MCF 10A (cell line): ENCODE measurements at places on chromosomes 2 and 18. TPM values are rescaled to one million over a fixed set of nuclear protein-coding genes. Genes with fewer than 3 reads are reported as not detected.

DNA sequence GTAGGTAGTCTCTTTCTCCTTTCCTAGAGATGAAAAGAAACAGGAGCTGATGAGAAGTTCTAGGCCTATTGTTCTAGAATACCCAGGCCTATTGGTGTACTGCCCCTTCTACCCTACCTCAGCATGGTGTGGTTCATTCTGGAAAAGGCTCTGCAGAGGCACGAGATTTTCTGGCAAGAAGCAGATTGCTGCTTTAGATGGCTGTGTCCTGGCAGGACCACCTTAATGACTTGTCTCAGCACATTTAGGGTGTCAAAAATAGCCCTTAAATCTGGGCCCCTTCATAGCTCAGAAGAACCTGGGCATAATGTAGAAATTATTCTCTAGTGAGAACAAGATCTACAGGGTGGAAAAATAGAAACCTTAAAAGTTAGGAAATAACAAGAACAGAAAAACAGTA lies 87.9 kb downstream of the BCL2L11 start:
- no peaks in the 10 kb centered on the region for H3K36me3 ChIP-seq
- H3K27ac ChIP-seq: no peak overlapping the region
- peaks cover 5% of the 10 kb centered on the region for H3K4me1 ChIP-seq

DNA sequence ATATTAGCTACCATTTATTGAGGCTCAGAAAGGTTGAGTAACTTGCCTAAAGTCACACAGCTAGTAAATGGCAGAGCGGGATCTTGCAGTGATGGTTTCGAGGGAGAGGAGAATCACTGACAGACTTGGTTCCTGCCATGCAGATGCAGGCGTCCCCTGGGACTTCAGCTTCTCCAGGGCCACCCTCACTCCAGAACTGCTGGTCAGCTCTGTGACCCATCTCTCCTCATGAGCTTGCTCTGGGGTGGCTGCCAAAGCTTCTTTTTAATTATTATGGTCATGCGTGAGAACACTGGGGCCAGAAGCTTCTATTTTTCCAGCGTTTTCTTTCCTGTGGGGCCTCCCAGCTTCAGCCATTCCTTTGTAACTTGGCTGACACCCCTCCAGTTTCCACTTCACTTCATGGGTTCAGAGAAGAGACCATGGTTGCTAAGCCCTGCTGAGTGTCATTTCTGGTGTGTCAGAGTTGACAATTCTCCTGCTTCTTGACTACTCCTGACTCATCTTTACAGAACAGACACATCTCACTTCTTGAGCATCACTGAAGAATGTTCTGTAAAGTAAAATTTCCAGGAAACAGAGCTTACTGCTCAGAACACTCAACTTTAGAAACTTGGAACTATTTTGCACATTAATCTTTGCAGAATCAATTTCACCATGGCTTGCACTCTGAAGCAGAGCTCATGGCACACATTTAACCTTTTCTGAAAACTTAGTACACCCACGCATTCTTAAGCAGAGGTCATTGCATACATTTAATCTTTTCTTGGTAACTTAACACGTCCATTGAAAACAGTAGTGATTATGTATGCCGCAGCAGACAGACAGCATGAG lies 70.4 kb downstream of the IL1R2 start:
- no peak for DNase-seq
- no peaks in the 10 kb centered on the region for H3K27me3 ChIP-seq

DNA sequence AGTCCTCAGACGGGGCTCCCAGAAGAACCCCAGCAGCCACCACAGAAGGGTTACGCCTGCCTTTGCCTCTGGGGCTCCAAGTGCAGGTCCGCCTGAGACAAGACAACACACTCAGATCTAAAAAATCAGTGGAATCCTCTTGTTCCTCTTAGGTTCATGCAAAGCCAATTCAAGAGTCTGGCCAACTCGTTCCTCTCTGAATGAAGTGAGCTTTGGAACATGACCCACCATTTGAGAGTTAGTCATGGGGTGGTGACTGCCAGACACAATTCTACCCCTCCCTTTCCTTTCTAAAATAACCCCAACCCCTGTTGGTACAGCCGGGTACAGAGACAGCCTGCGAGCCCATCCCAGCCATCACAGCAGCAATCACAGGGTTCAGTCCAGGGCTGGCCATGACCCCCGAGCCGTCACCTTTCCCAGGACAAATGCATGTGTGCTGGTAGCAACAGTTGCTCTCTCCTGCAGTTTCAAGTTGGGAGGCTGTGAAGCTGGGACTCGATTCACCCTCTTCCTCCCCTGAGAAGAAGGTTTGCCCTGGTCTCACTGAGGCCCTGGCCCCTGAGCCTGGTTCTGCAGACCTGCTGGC lies 183.1 kb upstream of the SH3BP4 start:
- no peak overlapping the region for H3K4me3 ChIP-seq
- no peaks in the 10 kb centered on the region for H3K27me3 ChIP-seq
- no peaks in the 10 kb centered on the region for H3K36me3 ChIP-seq
- H3K4me1 ChIP-seq: peaks cover 12% of the 10 kb centered on the region

Gene SNORC
- total RNA-seq: 7.8 and 8.2 TPM in 2 replicates

GRCh38 chr2:223282221-223282620 lies 230.2 kb downstream of the KCNE4 start:
- H3K36me3 ChIP-seq: no peaks in the 10 kb centered on the region
- H3K4me3 ChIP-seq: no peak overlapping the region
- H3K4me1 ChIP-seq: no peaks in the 10 kb centered on the region
- no peak for DNase-seq

GRCh38 chr18:63199743-63200241 lies 119.8 kb downstream of the BCL2 start:
- H3K27me3 ChIP-seq: no peaks in the 10 kb centered on the region
- no peaks in the 10 kb centered on the region for H3K4me1 ChIP-seq
- H3K4me3 ChIP-seq: no peak overlapping the region
- DNase-seq: no peak
- H3K36me3 ChIP-seq: no peaks in the 10 kb centered on the region

- no peaks in the 10 kb centered on the region for H3K36me3 ChIP-seq
- H3K27me3 ChIP-seq: no peaks in the 10 kb centered on the region
- H3K27ac ChIP-seq: no peak overlapping the region
- no peaks in the 10 kb centered on the region for H3K4me1 ChIP-seq
- no peak for DNase-seq
These were observed 158.0 kb downstream of the TCF4 start for GRCh38 chr18:55430026-55430425.

- no peak overlapping the region for H3K27ac ChIP-seq
- no peaks in the 10 kb centered on the region for H3K27me3 ChIP-seq
- H3K4me1 ChIP-seq: peaks cover 5% of the 10 kb centered on the region
- no peak for DNase-seq
- no peaks in the 10 kb centered on the region for H3K36me3 ChIP-seq
- H3K4me3 ChIP-seq: no peak overlapping the region
These were observed 150.0 kb downstream of the RNF152 start for GRCh38 chr18:61742565-61743429.

DNA sequence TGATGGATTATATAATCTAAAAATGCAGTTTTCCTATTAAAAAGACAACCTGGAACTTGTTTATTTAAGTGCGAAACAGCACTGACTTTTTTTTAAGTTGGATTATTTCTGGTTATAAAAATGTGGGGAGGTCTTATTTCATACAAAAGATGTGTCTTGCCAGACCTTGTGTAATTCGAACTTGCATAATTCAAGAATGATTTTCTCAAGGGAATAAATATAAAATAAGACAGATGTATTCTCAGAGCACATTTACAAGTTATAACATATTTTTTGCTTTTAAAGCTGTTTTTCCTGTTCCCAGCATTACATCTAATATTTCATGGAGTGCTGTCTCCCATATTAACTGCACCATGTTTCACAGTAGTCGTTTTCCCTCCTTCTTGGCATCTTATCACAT lies 263.1 kb downstream of the CDH20 start:
- H3K27me3 ChIP-seq: no peaks in the 10 kb centered on the region
- DNase-seq: peak; percentile 29
- H3K4me1 ChIP-seq: no peaks in the 10 kb centered on the region

Gene KIAA2012
- total RNA-seq: not detected in 2 replicates

GRCh38 chr18:50982086-50982801 lies 14.4 kb downstream of the ELAC1 start:
- peaks cover 55% of the 10 kb centered on the region for H3K36me3 ChIP-seq
- peaks cover 7% of the 10 kb centered on the region for H3K4me1 ChIP-seq
- H3K4me3 ChIP-seq: no peak overlapping the region
- peak overlapping the region; percentile 49 for H3K27ac ChIP-seq
- H3K27me3 ChIP-seq: no peaks in the 10 kb centered on the region
- no peak for DNase-seq

DNA sequence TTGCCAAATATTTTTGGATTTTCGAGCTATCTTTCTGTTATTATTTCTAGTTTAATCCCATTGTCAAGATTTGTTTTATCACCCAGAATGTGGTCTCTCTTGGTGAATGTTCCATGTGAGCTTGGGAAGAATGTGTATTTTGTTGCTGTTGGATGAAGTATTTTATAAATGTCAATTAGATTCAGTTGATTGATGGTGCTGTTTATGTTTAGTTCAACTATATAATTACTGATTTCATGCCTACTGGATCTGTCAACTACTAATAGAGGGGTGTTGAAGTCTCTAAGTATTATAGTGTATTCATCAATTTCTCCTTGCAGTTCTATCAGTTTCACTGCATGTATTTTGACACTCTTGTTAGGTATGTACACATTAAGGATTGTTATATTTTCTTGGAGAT lies 34.7 kb upstream of the RMND5A start:
- H3K36me3 ChIP-seq: no peaks in the 10 kb centered on the region
- no peak for DNase-seq
- no peak overlapping the region for H3K4me3 ChIP-seq
- H3K27me3 ChIP-seq: no peaks in the 10 kb centered on the region
- H3K27ac ChIP-seq: no peak overlapping the region
- no peaks in the 10 kb centered on the region for H3K4me1 ChIP-seq

- no peak overlapping the region for H3K4me3 ChIP-seq
- H3K36me3 ChIP-seq: peaks cover 6% of the 10 kb centered on the region
- H3K27me3 ChIP-seq: no peaks in the 10 kb centered on the region
These were observed 145.8 kb downstream of the CLIP4 start for GRCh38 chr2:29261003-29261402.
